ENCODE measurements at places on chromosomes 12 and 14. TPM values are rescaled to one million over a fixed set of nuclear protein-coding genes. Genes with fewer than 3 reads are reported as not detected.

DNA sequence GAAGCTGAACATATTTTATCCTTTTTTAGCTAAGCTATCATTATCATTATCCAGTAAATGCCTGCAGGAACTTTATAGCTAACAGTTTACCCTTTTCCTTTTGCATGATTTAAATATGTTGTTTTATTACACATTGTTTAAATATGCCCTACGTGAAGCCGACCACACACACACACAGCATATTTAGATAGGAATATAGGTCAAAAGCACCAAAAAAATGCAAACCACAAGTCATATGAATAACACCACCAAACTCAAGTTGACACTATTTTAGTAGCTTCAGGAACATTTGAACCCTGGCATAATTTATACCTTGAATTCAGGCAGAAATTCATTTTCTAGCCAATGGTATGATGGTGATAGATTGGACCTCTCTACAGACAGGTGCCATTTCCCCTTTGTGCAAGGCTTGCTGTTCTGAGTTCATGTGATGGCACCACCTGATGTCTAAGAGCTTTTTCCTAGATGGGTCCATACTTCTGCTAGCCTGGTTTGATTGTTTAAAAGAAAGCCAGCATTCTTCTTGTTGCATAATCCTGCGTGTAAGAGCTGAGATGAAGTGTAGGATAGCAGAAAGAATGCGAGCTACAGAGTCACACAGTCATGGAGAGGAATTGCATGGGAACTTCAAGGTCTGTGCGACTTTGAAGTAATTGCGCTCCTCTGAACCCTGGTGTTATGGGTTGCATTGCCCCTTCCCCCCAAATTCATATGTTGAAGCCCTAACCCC lies 454.8 kb upstream of the SOX5 start:
- peaks cover 6% of the 10 kb centered on the region for H3K27me3 ChIP-seq
- no peaks in the 10 kb centered on the region for H3K4me1 ChIP-seq
- H3K4me3 ChIP-seq = no peak overlapping the region
- H3K27ac ChIP-seq = no peak overlapping the region
- no peaks in the 10 kb centered on the region for H3K36me3 ChIP-seq

DNA sequence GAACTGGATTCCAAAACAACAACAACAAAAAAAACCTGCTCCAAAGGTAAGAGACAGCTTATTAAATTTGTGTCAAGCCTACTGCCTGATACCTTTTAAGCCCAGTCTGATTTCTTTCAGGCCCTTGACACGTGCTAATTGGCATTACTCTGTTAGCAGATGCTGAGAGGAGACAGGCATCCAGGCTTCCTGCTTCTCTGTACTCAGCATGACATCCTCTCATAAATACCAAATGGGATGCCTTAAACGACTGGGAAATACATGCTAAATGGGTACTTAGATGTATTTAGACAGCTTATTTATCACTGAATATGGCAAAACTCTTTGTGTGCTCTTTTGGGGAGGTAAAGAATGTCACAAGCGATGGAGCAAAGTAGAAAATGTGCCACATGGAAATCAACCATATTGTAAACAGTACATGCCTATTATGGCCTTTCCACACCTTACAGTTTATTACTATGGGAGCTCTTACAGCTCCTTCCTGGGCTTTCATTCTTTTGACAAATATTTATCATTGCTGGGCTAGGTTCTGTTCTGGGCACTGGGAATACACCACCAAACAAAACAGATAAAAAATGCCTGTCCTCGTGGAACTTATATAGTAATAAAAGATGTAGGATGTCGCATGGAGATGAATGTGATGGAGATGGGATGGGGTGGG lies 11.5 kb upstream of the PCED1B start:
- no peak overlapping the region for H3K27ac ChIP-seq
- H3K4me3 ChIP-seq = no peak overlapping the region
- H3K27me3 ChIP-seq = no peaks in the 10 kb centered on the region
- no peaks in the 10 kb centered on the region for H3K4me1 ChIP-seq

DNA sequence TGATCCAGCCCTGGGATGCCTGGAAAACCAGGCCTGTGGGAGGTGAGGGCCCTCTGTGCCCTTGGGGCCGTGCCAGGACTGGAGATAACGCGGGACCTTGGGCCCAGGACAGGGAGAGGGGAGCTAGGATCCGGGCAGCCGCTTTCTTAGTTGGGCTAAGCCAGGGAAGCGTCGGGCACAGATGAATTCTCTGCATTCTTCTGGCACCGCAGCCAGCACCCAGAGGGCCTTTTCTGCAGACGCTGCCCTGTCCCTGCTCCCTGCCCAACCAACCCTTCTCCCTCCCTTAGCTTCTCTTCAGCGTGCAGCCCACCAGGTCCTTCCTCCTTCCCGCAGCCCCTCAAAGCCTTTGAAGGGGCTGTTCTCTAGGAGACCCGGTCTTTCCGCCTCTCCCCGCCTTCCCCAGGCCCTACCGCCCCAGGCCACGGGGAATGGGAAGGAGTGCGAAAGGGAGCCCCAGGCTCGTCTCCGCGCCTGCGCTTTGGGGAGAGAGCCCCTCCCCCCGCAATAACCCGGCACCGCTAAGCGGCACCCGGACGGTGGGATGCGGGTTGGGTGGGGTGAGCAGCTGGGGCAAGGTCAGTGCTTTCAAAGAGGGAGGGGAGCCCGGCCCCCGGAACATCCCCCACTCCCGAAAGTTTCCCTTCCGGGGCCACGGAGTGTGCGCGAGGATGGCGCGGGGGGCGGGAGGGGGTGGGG lies 663 bp downstream of the NCKAP5L start:
- peak; percentile 71 for DNase-seq
- H3K4me3 ChIP-seq = peak overlapping the region; percentile 94
- H3K36me3 ChIP-seq = no peaks in the 10 kb centered on the region
- no peaks in the 10 kb centered on the region for H3K27me3 ChIP-seq

The DPPA3 gene
- total RNA-seq = not detected
